ENCODE measurements at places on chromosomes 7 and 10.

GRCh38 chr10:65950075-65950474 is 975.8 kb upstream of the LRRTM3 start:
- no peak for DNase-seq

GRCh38 chr10:4130685-4131084 is 345.7 kb upstream of the KLF6 start:
- DNase-seq = no peak

GRCh38 chr10:118339111-118339510 is 3.0 kb downstream of the FAM204A start:
- DNase-seq = no peak

GRCh38 chr10:48794074-48794473 is 109.4 kb downstream of the WDFY4 start:
- DNase-seq = no peak

DNA sequence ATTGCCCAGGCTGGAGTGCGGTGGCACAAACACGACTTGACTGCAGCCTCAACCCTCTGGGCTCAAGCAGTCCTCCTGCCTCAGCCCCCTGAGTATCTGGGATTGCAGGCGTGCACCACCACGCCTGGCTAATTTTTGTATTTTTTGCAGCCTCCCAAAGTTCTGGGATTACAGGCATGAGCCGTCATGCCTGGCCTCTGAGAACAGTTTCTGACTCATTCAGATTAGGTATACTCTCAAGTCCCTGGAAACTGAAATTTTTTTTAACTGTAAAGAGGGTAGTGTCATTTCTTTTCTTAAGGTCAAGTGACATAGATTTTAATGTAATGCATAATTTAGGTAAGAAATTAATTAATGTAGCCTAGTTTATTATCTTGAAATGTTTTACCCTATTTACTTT is 104.7 kb downstream of the SEPTIN7 start:
- no peak for DNase-seq
